ENCODE measurements at places on chromosomes 7 and 10.

- DNase-seq: no peak
Measured at GRCh38 chr7:80624763-80625162, 13.7 kb upstream of the CD36 start.

DNA sequence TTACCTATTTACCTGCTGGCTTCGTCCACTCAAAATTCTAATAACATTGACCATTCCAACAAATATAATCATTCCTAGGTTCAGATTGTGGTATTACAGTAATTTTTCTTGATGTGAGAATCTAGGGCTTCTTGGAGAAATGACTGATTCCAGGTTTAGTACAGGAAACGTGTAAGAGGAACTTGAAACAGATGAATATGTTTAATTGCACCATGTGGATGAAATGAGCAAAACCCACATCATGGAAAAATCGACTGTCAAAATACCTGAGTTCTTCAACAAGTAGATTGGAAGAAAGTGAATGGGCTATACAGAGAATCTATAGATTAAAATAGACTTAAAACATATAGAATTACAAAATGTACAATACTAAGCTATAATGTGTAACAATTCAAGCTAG, 24.9 kb upstream of the OR9A4 start:
- DNase-seq: no peak

DNA sequence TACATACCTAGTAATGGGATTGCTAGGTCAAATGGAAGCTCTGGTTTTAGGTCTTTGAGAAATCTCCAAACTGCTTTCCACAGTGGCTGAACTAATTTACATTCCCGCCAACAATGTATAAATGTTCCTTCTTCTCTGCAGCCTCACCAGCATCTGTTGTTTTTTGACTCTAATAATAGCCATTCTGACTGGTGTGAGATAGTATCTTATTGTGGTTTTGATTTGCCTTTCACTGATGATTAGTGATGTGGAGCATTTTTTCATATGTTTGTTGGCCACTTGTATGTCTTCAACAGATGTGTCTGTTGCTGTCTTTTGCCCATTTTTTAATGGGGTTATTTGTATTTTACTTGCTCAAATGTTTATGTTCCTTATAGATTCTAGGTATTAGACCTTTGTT, 675.5 kb downstream of the SUGCT start:
- DNase-seq: peak; percentile 51

GRCh38 chr7:979886-980571, 3.0 kb upstream of the CYP2W1 start:
- DNase-seq: no peak

- peak; percentile 18 for DNase-seq
Measured at GRCh38 chr7:113013761-113014449, 72.7 kb downstream of the GPR85 start.

DNA sequence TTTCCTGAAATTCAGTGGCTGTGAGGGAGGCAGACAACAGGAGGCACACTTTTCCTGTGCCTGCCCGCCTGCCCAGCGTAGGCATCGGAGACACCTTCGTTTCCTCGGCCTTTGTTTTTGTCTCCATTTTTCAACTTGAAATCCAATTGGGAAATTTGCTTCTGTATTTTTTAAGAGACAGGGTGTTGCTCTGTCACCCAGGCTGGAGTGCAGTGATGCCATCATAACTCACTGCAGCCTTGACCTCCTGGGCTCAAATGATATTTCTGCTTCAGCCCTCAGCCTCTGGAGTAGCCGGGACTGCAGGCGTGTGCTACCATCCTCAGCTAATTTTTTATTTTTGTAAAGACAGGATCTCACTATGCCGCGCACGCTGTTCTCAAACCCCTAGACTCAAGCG, 116.8 kb downstream of the CYTH3 start:
- DNase-seq: no peak
